Activated CD4-positive, alpha-beta memory T cell treated with anti-CD3 and anti-CD28 coated beads, Interleukin-2, amount 10 ng/mL, durations not matched to agents 7 days and 5 days (primary cell): ENCODE measurements at places on chromosomes 12 and 14.

GRCh38 chr14:44970907-44971306 is 8.9 kb downstream of the TOGARAM1 start:
- DNase-seq = no peak

DNA sequence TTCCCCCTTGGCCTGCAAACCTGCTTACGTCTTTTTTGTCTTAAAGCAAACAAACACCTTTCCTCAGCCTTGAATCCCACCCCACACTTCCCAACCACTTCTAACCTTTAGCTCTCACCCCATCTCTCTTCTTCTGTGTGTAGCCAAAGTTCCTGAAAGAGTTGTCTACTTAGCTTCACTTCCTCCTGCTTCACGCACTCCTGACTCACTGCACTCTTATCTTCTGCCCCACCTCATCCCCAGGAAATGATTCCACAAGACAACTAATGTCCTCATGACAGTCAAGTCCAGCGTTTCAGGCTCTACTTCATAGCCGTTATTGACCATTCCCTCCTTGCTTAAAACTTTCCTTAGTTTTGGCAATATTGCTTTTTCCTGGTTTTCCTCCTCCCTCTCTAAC is 22.4 kb downstream of the EIF2B2 start:
- no peak for DNase-seq

GRCh38 chr14:100362311-100362927 is 39.3 kb downstream of the SLC25A47 start:
- no peak for DNase-seq

DNA sequence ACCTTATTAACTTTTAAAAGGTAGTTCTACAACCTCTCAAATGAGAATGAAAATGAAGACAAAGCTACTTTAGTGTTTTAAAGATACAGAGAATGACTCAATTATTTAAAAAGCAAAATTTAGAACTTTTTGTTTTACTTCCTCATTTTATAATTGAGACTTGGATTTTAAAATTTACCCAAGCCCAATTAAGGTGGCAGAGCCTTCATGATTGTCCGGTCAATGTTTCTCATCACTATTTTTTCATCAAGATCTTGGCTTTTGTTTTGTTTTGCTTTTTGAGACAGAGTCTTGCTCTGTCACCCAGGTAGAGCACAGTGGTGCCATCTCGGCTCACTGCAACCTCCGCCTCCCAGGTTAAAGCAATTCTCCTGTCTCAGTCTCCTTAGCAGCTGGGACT is 32.7 kb downstream of the PPP4R3A start:
- DNase-seq = no peak

DNA sequence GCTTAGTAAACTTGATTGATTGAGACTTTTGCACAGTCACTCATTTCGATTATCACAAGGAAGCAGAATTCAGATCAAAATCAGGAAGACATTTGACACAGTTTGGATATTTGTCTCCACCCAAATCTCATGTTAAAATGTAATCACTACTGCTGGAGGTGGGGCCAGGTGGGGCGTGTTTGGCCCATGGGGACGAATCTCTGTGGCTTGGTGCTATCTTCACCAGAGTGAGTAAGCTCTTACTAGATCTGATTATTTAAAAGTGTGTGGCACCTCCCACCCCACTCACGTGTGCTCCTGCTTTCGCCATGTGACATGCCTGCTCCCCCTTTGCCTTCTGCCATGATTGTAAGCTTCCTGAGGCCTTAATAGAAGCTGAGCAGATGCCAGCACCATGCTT is 291.4 kb downstream of the PCNX1 start:
- DNase-seq = no peak

- no peak for DNase-seq
Observed at GRCh38 chr12:24950231-24950834, 1.4 kb upstream of the BCAT1 start.

DNA sequence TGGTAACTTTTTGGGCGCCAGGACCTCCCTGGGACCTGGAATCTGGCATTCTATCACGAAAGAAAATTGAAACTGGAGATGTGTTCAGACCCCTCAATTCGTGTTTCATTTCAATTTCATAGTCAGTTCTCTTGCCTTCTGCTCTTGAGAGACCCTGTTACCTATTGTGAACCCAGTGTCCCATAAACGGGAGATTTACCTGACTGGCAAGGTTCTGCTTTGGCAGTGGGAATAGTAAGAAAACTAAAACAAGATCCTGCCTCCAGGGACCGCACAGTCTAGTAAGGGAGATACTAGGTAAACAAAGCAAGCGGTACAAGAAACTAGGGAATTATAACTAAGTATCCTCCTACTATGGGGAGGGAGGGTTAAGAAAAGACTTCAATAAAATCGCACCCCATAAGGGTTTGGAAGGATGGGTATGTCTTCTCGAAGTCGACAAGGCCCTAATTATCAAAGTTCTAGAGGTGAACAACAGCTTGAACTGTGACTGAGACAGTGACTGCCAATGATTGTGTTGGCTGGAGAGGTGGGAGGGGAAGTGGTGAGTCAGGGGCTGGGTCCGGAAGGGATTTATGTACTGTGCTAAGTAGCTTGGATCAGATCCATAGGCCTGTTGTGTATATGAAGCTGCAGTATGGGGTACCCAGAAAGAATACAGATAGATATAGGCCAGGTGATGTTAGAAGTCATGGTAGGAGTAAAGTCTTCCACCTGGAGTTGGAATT is 754 bp downstream of the ACSS3 start:
- DNase-seq = no peak

DNA sequence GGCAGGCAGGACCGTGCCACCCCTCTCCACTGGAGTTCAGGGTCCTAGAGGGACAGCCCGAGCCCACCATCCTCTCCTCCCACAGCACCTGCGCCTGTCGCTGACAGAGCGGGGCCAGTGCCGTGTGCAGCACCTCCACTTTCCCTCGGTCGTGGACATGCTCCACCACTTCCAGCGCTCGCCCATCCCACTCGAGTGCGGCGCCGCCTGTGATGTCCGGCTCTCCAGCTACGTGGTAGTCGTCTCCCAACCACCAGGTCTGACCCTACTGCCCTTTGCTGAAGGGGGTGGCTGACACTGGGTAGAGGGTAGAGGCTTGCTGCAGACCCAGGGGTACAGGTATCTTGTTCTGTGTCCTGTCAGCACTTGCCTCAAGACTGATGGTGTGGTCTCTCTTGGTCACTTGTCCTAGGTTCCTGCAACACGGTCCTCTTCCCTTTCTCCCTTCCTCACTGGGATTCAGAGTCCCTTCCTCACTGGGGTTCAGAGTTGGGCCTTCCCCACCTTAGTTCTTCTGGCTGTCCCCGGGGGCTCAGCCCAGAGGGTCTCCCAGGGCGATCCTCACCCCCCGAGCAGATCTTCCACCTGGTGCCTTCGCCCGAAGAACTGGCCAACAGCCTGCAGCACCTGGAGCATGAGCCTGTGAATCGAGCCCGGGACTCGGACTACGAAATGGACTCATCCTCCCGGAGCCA is 42.0 kb downstream of the SH2B3 start:
- peak; percentile 14 for DNase-seq

- DNase-seq = no peak
Observed at GRCh38 chr14:94015223-94015622, 10.9 kb upstream of the OTUB2 start.

DNA sequence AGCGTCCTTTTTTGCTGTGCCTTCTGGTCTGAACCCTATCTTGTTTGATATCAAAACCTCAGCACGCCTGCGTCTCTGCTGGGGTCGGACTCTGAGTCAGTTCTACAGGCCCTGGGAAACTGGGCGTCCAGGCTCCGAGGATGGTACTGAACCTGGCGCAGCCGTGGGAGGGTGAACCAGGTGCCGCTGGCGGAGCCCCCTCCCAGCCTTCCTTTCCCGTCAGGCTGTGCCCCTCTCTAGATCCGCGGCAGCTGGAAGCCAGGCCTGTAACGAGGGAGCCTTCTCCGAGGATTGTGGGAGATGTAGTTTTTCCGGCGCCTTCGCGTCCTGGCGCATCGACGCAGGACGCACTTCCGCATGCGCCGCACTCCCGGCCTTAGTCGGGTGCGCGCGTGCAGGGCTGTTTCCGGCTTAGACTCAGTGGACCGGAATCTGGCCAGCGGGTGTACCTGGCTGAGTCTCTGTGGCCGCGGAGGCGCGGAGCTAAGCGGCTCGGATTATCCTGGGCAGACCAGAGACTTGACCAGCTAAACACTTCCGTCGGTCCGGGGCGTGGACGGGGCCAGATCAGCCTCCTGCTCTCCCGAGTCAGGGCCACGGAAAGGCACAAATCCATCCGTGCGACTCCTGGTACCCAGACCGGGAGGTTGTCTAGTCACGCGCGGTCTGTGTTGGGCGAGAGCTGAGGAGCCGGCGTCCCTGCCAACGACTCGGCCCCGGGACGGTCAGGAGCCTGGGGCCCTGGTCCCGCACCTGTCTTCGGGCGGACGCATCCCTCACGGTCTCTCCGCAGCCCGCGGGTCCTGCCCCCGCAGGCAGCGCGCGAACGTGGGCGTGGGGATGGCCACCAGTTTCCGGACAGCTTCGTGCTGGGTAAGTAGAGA is at the start of gene ZNF26:
TSS of gene ZNF26 (plus strand) at position 367 of the 884 bp plus-strand sequence. CDS start at position 841, 474 bp downstream.
- peak; percentile 90 for DNase-seq

DNA sequence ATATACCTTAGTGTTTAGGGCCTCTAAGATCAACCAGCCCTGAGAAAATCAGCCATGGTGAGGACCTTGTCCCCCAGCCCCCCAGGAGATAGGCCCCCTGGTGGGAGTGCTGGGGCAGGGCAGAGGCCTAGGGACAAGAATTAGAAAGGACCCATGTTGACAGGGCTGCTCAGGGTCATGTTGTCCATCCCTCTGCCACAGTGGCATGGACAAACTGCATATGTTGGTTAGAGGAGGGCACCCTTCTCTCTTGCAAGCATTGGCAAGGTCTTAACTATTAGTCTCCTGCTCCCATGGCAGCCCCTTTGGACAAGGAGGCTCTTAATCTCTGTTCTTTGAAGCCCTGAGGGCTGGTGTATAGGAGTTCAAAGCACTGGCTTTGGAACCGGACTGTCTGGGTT is 755 bp upstream of the PTPN6 start:
- no peak for DNase-seq

- peak; percentile 76 for DNase-seq
Observed at GRCh38 chr12:56628671-56629458, 1.3 kb downstream of the BAZ2A start.

GRCh38 chr12:105595440-105595839 is 264.9 kb downstream of the C12orf75 start:
- DNase-seq = no peak

DNA sequence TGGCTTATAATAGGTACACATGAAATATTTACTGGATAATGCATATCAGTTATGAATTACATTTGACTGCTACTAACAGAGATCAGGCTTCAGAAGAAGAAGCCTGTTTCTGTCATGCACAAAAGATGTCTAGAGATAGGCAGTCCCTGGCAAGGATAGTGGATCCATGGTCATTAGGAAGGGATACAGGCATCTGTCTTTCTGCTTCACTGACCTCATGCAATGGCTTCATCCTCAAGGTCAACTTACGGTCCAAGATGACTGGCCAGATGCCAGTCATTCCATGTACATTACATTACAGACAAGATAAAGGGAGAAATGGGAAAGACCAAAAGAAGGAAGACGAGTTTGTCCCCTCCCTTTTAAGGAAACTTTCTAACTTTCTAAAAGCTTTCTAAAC is 94.0 kb downstream of the NUAK1 start:
- DNase-seq = no peak

GRCh38 chr12:75842090-75842489 is 189.5 kb downstream of the PHLDA1 start:
- no peak for DNase-seq

DNA sequence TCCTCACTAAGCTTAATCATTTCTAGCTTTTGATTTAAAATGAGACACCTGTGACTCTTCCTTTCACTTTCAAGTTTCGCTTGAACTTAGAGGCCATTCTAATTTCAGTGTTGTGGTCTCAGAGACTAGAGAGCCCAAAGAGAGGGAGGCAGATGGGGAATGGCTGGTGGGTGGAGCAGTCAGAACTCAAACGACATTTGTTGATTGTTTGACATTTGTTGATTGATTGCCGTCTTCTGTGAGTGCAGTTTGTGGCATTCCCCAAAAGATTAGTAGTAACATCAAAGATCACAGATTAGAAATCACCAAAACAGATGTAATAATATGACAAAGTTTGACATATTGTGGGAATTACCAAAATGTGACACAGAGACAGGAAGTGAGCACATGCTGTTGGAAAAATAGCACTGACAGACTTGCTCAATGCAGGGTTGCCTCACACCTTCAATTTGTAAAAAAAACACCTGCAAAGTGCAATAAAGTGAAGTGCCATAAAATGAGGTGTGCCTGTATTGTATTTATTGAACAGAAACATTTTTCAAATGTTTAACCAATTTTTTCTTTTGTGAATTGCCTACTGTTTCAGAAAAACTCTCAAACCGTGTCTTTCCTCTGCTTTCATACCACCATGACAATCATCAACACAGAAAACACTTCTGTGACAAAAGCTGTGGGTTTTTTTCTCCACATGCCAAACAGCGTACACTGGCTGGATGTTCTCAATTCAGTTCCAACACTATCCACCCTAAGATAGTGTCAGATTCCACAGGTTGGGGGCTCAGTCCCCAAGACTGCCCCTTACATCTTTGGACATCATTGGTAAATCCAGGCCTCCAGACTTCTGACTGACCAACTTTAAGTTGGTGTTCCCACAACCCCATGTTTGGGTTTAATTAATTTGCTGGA is 376.3 kb upstream of the RGS6 start:
- peak; percentile 52 for DNase-seq

DNA sequence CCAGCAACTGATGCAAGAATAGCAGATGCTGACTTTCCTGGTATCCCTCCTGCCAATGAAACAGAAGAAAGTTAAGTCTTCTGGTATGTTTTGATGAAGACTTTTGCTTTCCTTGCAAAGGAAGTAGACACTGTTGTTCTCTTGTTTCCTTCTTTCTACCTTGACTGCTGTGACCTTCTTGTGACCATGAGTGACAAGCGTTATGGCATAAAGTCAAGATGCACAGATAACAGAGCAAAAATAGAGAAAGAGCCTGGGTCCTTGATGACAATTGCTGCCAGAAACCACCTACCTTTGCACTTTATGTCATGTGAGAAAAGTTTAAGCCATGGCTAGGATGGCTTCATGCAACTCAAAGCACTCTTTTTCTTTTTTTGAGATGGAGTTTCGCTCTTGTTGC is 49.2 kb upstream of the LTA4H start:
- DNase-seq = no peak

- DNase-seq = no peak
Observed at GRCh38 chr12:25585662-25586061, 32.6 kb upstream of the LMNTD1 start.

- no peak for DNase-seq
Observed at GRCh38 chr12:25659621-25660020, 106.5 kb upstream of the LMNTD1 start.

DNA sequence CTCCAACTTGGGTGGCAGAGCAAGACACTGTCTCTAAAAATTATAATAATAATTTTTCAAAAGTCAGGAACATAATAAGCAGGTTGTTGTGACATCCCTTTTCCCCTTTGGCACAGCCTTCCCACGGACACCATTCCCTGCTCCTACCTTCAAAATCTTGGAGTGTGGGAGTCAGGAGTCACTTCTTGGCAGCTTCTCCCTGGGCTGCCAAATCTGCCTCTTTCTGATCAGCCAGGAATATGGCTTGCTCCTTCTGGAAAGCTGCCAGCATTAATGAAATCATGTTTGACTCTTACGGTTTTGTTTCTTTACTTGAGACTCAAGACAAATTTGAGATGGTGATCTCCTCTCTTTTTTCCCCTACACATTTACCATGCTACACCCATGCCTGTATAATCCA is 391.4 kb upstream of the SYT1 start:
- no peak for DNase-seq

- DNase-seq = no peak
Observed at GRCh38 chr14:31190219-31190603, 17.4 kb downstream of the HECTD1 start.
